ENCODE measurements at places on chromosomes 6 and 20. TPM values are rescaled to one million over a fixed set of nuclear protein-coding genes. Genes with fewer than 3 reads are reported as not detected.

TCF21 gene
- not detected for polyA plus RNA-seq

- no peaks in the 10 kb centered on the region for H3K36me3 ChIP-seq
- no peak overlapping the region for H3K4me3 ChIP-seq
- no peak for DNase-seq
Observed at GRCh38 chr6:92934625-92935024, 484.7 kb downstream of the EPHA7 start.

DNA sequence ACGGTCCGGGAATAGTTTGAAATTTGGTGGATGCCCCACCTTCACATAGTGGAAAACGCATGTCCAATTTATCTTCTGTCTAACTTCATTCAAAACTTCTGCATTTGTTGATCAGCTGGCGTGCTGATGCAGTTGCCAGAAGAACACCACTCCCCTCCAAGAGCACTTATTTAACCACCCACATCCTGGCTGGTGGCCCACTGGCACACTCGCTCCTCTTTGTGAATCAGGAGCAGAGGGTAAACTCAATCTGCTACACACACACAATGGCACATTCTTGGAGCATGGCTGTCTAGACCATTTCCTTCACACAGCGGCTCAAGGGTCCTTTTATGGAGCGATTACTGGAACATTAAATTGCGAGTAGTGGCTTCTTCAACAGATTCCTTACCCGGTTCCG, 55.1 kb upstream of the CEP162 start:
- H3K27me3 ChIP-seq, result peaks cover under 1% of the 10 kb centered on the region
- no peaks in the 10 kb centered on the region for H3K36me3 ChIP-seq
- no peak overlapping the region for H3K4me3 ChIP-seq
- H3K4me1 ChIP-seq, result no peaks in the 10 kb centered on the region
- DNase-seq, result no peak
- H3K27ac ChIP-seq, result no peak overlapping the region

VTA1 gene
- 83.1 TPM for polyA plus RNA-seq

GLP1R gene
- polyA plus RNA-seq, result 0.87 TPM

DNA sequence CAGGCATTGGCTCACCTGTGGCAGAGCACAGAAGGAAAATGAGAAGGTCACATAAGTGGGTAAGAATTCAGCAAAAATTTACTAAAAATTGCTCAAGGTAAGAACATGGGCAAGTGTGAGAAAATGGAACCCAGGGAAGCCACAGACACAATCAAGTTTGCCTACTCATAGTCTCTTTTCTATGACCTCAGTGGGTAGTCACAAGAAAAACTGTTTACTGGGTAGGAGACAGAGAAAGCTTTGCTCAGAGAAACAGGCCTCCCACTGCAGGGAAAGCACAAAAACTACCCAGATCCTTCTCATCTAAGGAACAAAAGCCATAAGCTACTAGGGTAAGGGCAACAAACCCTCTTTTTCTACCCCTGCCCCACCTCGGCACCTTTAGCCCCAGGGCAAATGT, 35.2 kb downstream of the FAM184A start:
- no peaks in the 10 kb centered on the region for H3K36me3 ChIP-seq
- no peaks in the 10 kb centered on the region for H3K4me1 ChIP-seq
- DNase-seq, result no peak
- no peak overlapping the region for H3K27ac ChIP-seq
- H3K4me3 ChIP-seq, result no peak overlapping the region

BMP7 gene
- not detected for polyA plus RNA-seq

GRCh38 chr6:83605517-83605916, 93.2 kb downstream of the PRSS35 start:
- H3K27me3 ChIP-seq, result no peaks in the 10 kb centered on the region
- H3K4me3 ChIP-seq, result no peak overlapping the region
- no peak for DNase-seq
- H3K4me1 ChIP-seq, result no peaks in the 10 kb centered on the region
- no peaks in the 10 kb centered on the region for H3K36me3 ChIP-seq

GRCh38 chr6:154245506-154245905, 111.1 kb downstream of the IPCEF1 start:
- peaks cover 12% of the 10 kb centered on the region for H3K36me3 ChIP-seq
- peaks cover 100% of the 10 kb centered on the region for H3K4me1 ChIP-seq
- H3K27ac ChIP-seq, result peak overlapping the region; percentile 96
- H3K4me3 ChIP-seq, result peak overlapping the region; percentile 92
- peaks cover 7% of the 10 kb centered on the region for H3K27me3 ChIP-seq

All from immature natural killer cell (primary cell).